Substantia nigra (tissue), 51 donors: ENCODE measurements at places on chromosomes 6 and 20.

GRCh38 chr20:32302507-32302872, 25.0 kb downstream of the KIF3B start:
- no peak for DNase-seq

- DNase-seq = no peak
Observed at GRCh38 chr6:136677822-136678221, 114.5 kb downstream of the MAP3K5 start.

- no peak for DNase-seq
Observed at GRCh38 chr6:113004470-113005270, 657.5 kb downstream of the RFPL4B start.

- DNase-seq = no peak
Observed at GRCh38 chr6:125300992-125301434, 754 bp downstream of the HDDC2 start.

DNA sequence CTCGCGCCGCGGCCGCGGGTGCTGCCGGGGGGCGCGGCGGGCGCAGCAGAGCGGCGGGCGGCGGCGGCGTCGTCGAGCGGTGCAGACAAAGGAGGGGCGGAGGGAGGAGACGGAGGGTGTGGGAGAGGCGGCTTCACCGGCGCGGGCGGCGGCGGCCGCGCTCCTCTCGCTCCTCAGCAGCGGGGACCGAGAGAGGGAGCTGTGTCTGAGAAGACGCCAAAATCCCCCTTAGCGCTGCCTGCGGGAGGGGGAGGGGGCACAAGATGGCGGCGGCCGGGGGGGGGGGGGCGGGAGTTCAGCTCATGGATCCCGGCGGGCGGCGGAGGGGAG, 296 bp downstream of the ADNP start:
- no peak for DNase-seq

DNA sequence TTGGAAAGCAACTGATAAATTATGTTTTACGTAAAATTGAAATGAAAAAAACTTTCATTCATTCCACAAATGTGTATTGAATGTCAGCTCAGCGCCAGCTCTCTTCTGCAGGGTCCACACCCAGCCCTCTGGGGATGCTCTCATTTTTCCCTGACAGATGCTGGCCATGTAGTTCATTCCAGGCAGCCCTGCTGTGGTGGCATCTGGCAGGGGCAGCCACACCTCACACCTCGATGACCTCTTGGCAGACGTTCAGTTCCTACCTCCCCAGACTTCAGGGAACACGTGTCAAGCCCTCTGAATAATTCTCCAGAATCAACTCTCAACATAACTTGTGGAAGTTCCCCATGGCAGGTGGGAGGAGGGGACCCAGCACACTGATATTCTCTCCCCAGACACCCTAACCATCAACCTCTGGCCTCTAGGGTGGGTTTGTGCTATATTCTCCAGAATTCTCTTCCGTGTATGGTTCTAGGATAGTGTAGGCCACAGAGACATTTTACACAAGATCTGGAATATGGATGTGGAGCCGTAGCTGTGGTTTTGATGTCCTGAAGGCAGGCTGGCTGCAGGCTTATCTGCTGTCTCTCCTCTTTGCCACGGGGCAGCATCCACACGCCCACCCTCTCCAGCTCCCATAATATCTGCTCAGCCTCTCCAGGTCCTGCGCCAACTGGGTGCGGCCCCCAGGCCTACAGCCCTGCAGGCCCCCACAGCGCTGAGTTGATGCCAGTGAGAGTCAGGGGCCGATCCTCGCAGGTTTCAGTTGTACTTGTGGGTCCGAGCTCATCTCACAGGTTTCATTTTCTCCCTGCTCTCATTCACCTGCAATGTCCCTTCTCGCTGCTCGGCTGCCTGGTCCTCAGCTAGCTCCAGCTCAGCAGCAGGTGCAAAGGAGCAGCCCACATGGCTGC, 175.8 kb upstream of the ARID1B start:
- no peak for DNase-seq

- no peak for DNase-seq
Observed at GRCh38 chr6:28947831-28948270, 24.1 kb upstream of the TRIM27 start.

GRCh38 chr6:21769405-21769861, 175.9 kb downstream of the SOX4 start:
- DNase-seq = no peak

- DNase-seq = no peak
Observed at GRCh38 chr6:4412488-4412887, 277.1 kb upstream of the ECI2 start.

DNA sequence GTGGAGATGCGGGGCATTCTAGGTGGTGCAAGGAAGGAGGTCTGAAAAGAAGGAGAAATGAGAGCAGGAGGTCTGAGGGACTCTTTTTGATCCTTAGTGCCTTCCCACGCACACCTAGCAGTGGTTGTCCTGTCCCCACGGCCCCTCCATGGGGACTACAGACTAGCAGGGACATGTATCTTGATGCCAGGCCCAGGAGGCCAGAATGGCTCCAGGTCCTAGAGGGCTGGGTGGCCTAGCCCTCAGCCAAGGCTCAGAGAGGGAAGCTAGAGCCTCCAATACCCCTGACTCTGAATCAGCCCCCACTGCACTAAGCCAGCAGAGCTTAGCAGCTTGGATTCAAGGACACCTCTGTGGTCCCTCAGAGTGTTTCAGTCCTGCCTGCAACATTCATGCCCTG, 16.7 kb upstream of the BLCAP start:
- no peak for DNase-seq

- no peak for DNase-seq
Observed at GRCh38 chr6:167652701-167653095, 174.0 kb upstream of the AFDN start.

DNA sequence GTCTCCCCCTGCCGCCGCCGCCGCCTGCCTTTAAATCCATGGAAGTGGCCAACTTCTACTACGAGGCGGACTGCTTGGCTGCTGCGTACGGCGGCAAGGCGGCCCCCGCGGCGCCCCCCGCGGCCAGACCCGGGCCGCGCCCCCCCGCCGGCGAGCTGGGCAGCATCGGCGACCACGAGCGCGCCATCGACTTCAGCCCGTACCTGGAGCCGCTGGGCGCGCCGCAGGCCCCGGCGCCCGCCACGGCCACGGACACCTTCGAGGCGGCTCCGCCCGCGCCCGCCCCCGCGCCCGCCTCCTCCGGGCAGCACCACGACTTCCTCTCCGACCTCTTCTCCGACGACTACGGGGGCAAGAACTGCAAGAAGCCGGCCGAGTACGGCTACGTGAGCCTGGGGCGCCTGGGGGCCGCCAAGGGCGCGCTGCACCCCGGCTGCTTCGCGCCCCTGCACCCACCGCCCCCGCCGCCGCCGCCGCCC, 474 bp downstream of the CEBPB start:
- DNase-seq = no peak

GRCh38 chr6:24957199-24957598, 21.4 kb upstream of the RIPOR2 start:
- no peak for DNase-seq

DNA sequence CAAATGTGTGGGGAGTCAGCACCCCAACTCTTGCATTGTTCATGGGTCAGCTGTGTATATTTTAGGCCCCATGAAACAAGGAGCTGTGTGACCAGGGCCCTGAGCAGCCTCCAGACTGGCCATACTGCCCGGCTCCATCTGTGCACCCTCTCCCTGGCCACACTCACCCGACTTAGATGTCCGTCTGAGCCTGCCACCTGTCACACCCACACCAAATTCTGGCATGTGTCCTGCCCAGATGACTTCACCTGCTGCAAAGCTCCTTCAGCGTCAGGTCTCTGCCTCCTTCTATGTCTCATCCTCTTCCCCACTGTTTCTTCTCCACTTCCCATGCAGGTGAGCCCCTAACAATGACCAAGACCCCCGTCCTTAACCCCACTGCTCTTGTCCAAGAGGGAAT, 88.1 kb upstream of the THBS2 start:
- DNase-seq = no peak

GRCh38 chr6:24391756-24392405, 10.9 kb upstream of the MRS2 start:
- no peak for DNase-seq

- no peak for DNase-seq
Observed at GRCh38 chr6:170058878-170059485, 231.9 kb downstream of the DLL1 start.

DNA sequence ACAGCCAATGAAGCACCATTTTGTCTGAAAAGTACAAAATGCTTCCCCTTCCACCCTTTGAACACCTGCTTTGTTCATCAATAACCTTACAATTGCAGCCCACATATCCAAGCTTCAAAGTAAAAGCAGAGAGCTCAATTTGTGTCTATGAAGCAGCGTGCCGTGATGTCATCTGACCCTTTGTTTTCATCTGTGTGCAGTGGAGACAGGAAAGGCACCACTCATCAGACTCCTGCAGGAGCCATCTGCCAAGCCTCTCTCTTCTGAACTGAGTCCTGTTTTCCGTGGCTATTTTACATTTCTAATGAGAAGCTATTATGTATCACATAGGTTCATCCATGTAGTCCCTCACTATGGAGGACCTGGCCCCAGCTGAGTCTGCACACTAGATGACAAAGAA, 7.5 kb upstream of the LY86 start:
- DNase-seq = no peak

DNA sequence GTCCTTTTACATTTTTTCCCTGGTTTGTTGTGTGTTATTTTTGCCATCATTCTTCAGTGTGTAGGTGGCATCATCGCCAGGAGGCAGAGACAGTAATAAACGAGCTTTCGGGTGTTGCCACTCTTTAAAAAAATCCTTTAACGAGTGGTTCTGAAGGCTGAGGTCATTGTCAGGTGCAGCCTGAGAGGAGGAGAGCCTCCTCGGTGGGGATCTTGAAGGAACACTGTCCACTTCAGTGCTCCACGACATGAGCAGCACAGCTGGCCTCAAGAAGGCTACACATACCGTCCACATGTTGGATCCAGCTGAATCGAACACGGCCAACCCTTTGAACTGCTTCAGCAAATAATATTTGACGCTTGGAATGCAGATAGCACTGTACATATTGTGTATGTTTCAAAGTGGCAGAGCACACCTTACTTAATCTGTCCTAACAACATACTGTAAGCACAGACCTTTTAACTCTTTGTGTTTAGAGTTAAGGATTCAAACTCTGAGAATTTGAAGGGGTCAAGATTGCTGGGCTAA, 48.0 kb upstream of the FOXQ1 start:
- DNase-seq = no peak

GRCh38 chr6:24426729-24427446, 24.2 kb downstream of the MRS2 start:
- DNase-seq = no peak

GRCh38 chr20:61236713-61237112, 15.3 kb upstream of the CDH4 start:
- no peak for DNase-seq

DNA sequence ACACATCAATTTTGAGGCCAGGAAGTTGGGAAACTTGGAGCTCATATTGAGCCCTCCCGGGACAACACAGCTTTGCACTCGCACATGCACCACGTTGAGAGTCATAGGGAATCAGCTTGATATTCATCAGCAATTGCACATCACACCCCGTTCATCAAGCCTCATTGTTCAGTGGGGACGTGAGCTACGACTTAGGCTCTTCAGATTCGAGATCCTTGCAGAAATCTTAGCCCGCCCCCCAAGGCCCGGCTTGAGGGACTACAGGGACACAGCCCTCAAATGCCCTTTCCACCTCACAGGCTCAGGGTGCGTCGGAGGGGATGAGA, 93.0 kb upstream of the MAFB start:
- no peak for DNase-seq

DNA sequence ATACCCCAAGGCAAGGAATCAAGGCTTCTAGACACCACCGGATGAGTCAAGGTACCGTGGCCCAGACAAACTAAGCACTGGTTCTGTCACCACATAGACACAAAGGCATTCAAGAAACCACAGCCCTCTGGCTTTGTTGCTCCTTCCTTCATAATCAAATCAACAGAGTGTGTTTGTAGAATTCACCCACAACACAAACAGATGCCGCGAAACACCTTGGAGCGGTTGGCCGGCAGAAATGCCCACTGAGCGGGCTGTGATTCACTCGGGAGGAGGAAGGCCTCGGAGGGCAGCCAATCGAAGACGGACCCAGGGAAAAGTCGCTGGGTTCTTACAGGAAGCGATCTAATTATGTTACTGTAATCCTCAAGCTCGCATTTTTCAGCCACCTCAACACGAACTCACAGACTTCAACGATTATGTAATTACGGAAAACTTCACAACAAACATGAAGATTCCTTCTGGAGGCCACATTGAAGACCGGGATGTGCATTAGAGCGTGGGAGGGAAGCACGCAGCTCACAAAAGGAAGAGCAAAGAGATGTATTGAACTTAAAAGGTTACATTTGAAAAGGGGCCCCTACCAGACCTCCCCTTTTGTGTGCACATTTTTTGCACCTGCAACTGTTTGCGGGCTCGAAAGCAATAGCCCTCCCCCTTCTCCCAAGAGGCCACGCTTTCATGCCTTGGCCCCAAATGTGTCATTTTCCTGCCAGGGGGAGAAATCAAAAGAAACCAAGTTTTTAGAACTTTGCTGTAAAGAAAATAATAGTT, 184.7 kb upstream of the PREP start:
- no peak for DNase-seq

GRCh38 chr6:150492941-150493340, 106.7 kb upstream of the PLEKHG1 start:
- DNase-seq = no peak

DNA sequence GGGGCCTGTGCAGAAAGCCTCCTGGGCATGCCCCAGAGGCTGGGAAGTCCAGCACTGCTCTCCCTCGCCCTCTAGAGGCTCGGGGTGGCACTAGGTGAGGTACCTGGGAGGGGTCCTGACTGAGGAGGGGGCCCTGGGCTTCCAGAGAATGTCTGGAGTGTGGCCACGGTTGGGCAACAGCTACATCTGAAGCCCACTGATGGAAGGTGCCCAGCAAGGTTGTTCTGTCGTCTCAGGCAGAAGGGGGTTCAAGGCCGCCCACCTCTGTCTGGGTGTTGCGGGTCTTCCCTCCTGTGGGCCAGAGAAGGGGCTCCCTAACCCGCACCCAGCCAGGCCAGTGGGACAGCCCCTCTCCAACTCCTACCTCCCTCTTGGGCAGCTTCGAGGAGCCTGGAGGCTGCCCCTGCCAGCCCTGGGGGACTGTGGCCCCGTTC, 11.4 kb upstream of the VEGFA start:
- DNase-seq = no peak

- DNase-seq = no peak
Observed at GRCh38 chr6:159461266-159461665, 231.8 kb downstream of the SOD2 start.

- DNase-seq = no peak
Observed at GRCh38 chr6:158158748-158159147, 9.3 kb downstream of the SERAC1 start.

- DNase-seq = no peak
Observed at GRCh38 chr20:9392892-9393857, 121.2 kb upstream of the LAMP5 start.

- no peak for DNase-seq
Observed at GRCh38 chr20:24838546-24839535, 110.2 kb upstream of the CST7 start.
